ENCODE measurements at places on chromosomes 6 and 20. TPM values are rescaled to one million over a fixed set of nuclear protein-coding genes. Genes with fewer than 3 reads are reported as not detected.
A peak's percentile ranks its signal among the peaks of the same experiment; 100 is the strongest.

DNA sequence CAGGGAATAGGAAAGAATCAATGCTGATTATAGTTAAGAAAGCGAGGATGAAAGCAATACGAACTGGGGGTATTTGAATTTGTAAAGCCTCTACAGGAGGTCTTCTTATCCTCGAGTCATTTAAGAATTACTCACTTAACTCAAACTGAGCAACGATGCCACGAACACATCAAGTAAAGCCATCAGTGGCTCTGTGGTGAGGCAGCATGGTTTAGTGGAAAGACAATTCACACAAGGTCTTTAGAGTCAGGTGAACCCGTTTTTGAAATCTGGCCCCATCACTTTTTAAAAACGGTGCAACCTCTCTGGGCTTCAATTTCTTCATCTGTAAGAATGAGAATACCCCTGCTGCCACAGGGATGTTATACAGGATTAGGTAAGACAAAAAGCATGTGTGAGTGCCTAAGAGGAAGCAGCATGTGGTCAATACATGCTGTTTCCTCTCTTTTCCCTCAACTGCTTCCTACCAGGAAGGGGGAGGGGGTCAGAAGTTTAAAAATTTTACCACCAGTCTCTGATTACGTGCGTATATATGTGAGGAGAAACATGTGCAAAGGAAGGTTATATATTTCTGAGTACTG lies 162.0 kb downstream of the BTBD9 start:
- no peak for DNase-seq

GRCh38 chr6:142531727-142532126 lies 229.9 kb downstream of the ADGRG6 start:
- peak; percentile 38 for DNase-seq

CFB gene
- total RNA-seq: not detected

GRCh38 chr20:63858393-63859165 lies 2.7 kb upstream of the ABHD16B start:
- DNase-seq: peak; percentile 56

GRCh38 chr6:36094753-36095496 lies 35.4 kb upstream of the MAPK13 start:
- DNase-seq: peak; percentile 63

DNA sequence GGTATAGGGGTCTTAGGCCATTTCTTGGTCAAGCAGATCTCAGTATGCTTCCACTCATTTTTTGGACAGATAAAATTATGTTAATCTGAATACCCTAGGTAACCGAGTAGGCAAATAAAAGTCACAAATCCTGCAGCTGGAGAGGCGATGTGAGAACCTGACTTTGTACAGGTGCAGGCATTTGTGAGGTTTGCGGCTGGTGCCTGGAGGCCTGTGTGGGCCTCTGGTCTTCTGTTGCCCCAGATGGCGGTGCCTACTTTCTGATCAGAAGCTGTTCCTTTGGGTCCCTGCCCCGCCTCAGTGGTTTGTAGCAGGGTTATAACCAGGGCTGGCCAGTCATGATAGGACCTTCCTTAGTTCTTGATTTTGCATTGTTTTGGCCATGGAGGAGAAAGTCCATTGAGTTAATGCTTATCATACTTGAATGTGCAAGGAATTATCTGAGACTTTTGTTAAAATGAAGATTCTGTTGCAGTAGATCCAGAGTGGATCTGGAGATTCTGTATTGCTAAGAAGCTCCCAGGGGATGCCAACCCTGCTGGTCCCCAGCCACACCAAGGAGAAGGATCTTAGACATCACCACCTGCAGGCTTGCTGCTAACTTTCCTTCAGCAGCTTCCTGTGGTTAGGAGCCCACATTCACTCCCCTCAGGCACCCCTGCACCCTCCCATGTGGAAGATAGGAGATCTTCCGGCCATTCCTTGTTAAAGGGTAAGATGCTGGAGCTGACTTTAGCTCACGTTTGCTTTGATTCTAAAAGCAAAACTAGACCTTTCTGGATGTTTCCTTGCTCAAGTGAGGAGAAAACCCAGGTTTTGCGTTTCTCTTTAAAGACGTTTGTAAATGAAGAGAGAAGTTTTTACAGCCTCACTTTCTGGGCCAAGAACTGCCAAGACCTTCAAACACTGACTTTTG lies 50.7 kb downstream of the LRRC1 start:
- DNase-seq: no peak

PTPRA gene
- 36.5 TPM for total RNA-seq

DNA sequence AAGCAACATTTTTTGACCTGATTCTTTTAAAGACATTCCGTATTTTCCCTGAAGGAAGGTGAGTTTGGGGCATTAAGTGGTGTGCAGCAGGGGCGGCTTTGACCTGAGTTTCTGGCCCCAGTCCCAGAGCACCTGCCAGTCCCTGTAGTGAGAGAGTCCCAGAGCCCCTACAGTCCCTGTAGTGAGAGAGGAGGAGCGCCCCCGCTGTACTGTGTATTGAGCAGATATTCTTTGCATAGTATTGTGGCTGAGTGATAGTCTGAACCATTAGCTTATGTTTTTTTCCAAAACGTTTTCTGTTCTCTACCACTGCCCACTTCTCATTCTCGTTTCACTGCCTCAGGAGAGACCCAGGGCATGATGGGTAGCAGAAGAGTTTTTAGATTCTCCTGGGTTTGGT lies 17.2 kb upstream of the SH3BGRL2 start:
- no peak for DNase-seq

- DNase-seq: no peak
Observed at GRCh38 chr20:45343532-45344167, 4.6 kb downstream of the SDC4 start.

DNA sequence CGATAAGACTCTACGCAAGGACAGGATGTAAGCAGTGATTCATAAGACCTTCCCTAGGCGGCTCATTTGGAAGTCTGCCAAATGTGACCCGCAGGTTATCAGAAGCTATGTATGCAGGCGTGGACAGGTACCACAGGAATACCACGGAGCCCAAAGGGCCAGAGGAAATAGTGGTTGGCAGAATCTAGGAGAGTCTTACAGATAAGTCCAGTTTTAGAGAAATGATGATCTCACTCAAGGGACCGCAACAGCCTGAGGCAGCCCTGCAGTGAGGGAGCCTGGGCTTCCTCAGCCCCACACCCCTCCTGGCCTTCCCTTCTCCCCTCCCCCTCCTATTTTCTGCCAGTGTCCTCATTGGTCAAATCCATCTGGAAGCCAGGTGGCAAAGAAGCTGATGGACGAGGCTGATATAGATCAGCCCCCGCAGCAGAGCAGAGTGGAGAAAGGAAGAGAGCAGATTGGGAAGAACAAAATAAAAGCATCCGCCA lies 110.6 kb downstream of the FNDC1 start:
- peak; percentile 65 for DNase-seq

- no peak for DNase-seq
Observed at GRCh38 chr6:29959467-29959866, 17.1 kb downstream of the HLA-A start.

FOXF2 gene
- total RNA-seq: 10.0 TPM

GRCh38 chr20:4730780-4731179 lies 9.1 kb downstream of the PRND start:
- no peak for DNase-seq

- no peak for DNase-seq
Observed at GRCh38 chr20:10219993-10220750, 1.5 kb downstream of the SNAP25 start.

CFAP206 gene
- not detected for total RNA-seq

- DNase-seq: peak; percentile 42
Observed at GRCh38 chr6:26215585-26216358, 128.5 kb downstream of the HFE start.

GRCh38 chr6:115969207-115969929 lies 91.3 kb downstream of the FRK start:
- no peak for DNase-seq

DNA sequence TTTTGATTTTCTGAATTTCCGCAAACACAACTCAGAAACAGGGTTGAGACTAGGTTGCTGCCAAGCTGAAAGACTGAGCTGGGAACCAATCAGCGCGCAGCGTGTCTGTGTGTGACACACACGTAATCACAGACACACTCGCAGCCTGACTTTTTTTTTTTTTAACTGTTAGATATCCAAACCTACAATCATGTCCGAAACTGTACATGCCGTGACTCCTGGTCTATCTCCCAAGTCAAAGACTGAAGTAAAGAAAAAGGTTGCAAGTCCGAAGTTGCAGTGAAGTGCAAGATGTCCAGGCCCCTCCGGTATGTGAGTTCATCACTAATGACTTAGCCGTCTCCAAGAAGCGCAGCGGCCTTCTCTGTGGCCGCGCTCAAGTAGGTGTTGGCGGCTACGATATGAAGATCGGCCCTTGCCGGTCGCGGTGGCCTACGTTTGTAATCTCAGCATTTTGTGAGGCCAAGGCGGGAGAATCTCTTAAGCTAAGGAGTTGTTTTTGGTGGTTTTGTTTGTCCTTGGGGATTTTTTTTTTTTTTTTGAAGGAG lies 108.2 kb downstream of the HFE start:
- DNase-seq: peak; percentile 88

PLCB4 gene
- 22.7 TPM for total RNA-seq

PPP1R14C gene
- total RNA-seq: 0.80 TPM

RBBP9 gene
- total RNA-seq: 17.1 TPM

- no peak for DNase-seq
Observed at GRCh38 chr6:167711211-167711610, 115.5 kb upstream of the AFDN start.

TPD52L1 gene
- 18.1 TPM for total RNA-seq

GRCh38 chr6:25064006-25064405 lies 128.2 kb upstream of the RIPOR2 start:
- no peak for DNase-seq

YWHAB gene
- total RNA-seq: 139 TPM

ID4 gene
- total RNA-seq: 0.55 TPM

DNA sequence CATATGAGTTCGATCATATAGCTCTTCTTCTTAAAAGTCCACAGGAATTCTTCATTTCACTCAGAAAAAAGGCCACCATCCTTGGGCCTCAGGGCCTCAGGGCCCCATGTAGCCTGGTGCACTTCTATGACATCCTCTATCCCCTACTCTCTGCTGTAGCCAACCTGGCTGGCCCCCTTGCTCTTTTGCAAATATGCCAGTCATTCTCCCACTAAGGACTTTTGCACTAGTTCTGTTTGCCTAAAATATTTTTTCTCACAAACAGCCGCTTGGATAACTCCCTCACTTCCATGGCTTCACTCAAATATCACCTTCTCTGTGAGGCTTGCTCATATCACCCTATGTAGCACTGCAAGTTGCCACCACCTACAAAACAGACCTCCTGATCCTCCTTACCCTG lies 604.7 kb upstream of the JAG1 start:
- DNase-seq: no peak

GRCh38 chr6:144008846-144009245 lies 787 bp upstream of the PLAGL1 start:
- DNase-seq: no peak

NKX2-4 gene
- total RNA-seq: 3.1 TPM

CYP39A1 gene
- total RNA-seq: 0.03 TPM

ABCF1 gene
- total RNA-seq: 77.8 TPM

GRCh38 chr6:72288592-72288991 lies 333.3 kb upstream of the KCNQ5 start:
- DNase-seq: no peak

GRCh38 chr20:56385130-56385529 lies 6.9 kb downstream of the AURKA start:
- no peak for DNase-seq

OXT gene
- total RNA-seq: not detected

POPDC3 gene
- 70.5 TPM for total RNA-seq

- DNase-seq: no peak
Observed at GRCh38 chr6:1704711-1705110, 95.0 kb downstream of the FOXC1 start.

GRCh38 chr6:20737912-20738311 lies 203.7 kb downstream of the CDKAL1 start:
- no peak for DNase-seq

DNA sequence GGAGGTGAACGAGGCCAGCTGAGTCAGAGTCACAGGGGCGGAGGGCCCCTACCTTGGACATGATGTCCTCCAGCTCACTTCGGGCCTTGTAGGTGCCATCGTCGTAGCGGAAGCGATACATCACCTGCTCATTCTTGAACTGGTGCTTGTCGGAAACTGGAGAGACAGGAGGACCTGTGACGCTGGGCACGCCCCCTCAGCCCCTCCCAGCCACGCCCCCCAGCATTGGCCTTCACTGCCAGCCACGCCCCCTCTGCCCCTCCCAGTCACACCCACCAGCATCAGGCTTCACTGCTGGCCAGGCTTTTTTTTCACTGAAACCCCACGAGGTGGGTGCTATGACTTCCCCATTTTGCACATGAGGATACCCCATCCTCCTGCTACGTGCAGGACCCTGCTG lies 148.2 kb downstream of the PREX1 start:
- DNase-seq: no peak

GRCh38 chr6:95866732-95867131 lies 149.0 kb upstream of the FUT9 start:
- peak; percentile 28 for DNase-seq

DNA sequence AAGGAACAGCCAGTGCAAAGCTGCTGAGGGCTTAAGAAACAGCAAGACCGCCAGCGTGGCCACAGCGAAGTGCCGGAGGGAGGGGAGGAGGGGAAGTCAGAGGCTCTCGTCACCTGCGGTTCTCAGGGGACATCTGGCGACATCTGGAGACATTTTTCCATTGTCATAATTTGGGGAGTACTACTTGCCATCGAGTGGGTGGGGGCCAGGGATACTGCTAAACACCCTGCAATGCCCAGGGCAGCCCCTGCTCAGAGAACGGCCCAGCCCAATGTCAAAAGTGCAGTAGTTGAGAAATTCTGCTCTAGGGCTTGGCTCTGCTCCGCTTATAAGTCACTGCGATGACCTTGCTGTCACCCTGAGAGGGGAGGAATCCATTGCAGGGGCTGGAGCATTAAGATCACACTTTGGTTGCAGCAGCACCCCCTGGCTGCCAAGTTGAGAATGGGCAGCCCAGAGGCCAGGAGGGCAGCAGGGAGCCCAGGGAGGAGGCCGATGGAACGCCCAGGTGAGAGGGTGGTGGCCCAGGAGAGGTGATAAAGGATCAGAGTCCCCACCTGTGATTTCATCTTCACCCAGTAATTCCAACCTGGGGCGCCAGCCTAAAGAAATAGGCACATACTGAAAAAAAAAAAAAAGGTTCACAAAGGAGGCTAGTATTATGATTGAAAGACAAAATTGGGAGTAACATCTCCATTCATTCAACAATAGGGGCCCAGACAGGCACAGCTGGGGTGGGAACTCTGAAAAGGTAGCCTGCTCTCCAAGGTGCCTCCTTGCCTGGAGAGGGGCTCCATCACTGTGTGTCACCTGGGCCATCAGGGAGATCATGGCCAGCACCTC lies 218.2 kb downstream of the BMP7 start:
- peak; percentile 48 for DNase-seq

DNA sequence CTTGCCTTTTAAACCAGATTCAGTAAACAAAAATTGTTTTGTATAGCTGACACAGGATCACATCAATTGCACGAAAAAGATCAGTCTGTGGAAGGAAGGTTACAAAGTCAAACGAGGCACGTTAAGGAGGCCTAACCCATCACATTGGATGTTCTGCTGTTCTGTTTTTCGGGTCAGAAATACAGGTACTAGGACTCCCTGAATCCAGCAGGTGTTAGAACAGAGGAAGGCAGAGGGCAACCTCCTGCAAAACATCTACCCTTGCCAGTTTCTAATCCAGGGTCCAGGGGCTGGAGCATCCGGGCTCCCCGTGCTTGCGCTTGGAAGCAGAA lies 64.6 kb downstream of the PLG start:
- no peak for DNase-seq
